ENCODE measurements at places on chromosomes 6 and 20. TPM values are rescaled to one million over a fixed set of nuclear protein-coding genes. Genes with fewer than 3 reads are reported as not detected.

Gene CST5
- total RNA-seq: not detected

Gene TUBE1
- total RNA-seq: 26.5 TPM

Gene HFE
- 1.2 TPM for total RNA-seq

Gene BTN3A1
- total RNA-seq: 169 TPM

Gene HLA-DRB1
- 39.8 TPM for total RNA-seq

Gene LCA5
- 0.10 TPM for total RNA-seq

Gene TSBP1
- total RNA-seq: not detected

GRCh38 chr6:157481189-157481864, 100.3 kb downstream of the ZDHHC14 start:
- DNase-seq: no peak
- H3K27ac ChIP-seq: no peak overlapping the region

GRCh38 chr6:30857549-30857948, 26.8 kb upstream of the DDR1 start:
- DNase-seq: no peak
- H3K36me3 ChIP-seq: no peaks in the 10 kb centered on the region
- H3K27ac ChIP-seq: no peak overlapping the region
- peaks cover 11% of the 10 kb centered on the region for H3K4me1 ChIP-seq
- H3K4me3 ChIP-seq: no peak overlapping the region

- no peaks in the 10 kb centered on the region for H3K36me3 ChIP-seq
- H3K27ac ChIP-seq: no peak overlapping the region
- peaks cover 12% of the 10 kb centered on the region for H3K27me3 ChIP-seq
- H3K4me1 ChIP-seq: peaks cover 4% of the 10 kb centered on the region
- H3K4me3 ChIP-seq: no peak overlapping the region
Observed at GRCh38 chr20:59322081-59322480, 21.7 kb downstream of the EDN3 start.

- H3K4me1 ChIP-seq: peaks cover 3% of the 10 kb centered on the region
- no peak overlapping the region for H3K4me3 ChIP-seq
- no peaks in the 10 kb centered on the region for H3K27me3 ChIP-seq
- H3K36me3 ChIP-seq: peaks cover 3% of the 10 kb centered on the region
- no peak for DNase-seq
Observed at GRCh38 chr6:42195415-42195814, 659 bp upstream of the GUCA1B start.

GRCh38 chr20:62236200-62236599, 2.1 kb upstream of the OSBPL2 start:
- H3K4me3 ChIP-seq: peak overlapping the region; percentile 44
- H3K27ac ChIP-seq: no peak overlapping the region
- H3K36me3 ChIP-seq: peaks cover 2% of the 10 kb centered on the region
- DNase-seq: no peak

DNA sequence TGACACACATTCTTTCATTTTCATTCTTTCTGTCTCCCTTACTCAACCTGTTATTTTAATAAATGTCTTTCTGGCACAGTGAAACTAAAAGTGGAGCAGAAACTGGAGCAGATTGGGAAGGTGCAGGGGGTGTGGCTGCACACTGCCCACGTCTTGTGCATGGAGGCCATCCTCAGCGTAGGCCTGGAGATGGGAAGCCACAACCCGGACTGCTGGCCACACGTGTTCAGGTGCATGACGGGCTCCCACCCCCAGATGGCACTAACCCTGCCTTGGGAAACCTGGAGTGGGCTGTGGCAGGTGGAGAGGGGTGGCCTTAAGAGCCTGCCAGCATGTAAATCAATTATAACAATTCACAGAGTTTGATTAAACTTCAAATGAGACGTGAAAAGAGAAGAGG, 71.4 kb upstream of the PBOV1 start:
- DNase-seq: no peak
- H3K36me3 ChIP-seq: peaks cover 2% of the 10 kb centered on the region
- H3K27ac ChIP-seq: peak overlapping the region; percentile 34
- peaks cover 3% of the 10 kb centered on the region for H3K4me1 ChIP-seq
- H3K27me3 ChIP-seq: peaks cover 20% of the 10 kb centered on the region

DNA sequence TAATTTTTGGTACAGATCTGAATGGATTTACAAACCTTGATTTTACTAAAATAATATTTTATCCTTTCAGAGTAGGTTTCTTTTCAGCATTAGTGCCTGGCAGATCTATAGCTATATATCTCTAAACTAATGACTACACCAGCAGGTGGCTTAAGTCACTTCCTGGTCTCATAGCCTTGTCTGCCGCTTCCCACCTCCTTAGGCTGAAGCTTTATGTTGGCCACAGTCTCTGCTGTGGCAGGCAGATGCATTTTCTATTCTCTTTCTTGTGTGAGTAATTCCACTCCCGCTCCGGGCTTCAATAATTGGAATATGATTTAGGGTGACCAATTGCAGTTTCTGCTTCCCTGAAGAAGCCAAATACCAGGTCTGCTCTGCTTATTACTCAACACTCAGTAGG, 226.8 kb upstream of the HS3ST5 start:
- no peak overlapping the region for H3K27ac ChIP-seq
- no peak overlapping the region for H3K4me3 ChIP-seq
- no peaks in the 10 kb centered on the region for H3K27me3 ChIP-seq
- no peaks in the 10 kb centered on the region for H3K36me3 ChIP-seq
- DNase-seq: no peak

DNA sequence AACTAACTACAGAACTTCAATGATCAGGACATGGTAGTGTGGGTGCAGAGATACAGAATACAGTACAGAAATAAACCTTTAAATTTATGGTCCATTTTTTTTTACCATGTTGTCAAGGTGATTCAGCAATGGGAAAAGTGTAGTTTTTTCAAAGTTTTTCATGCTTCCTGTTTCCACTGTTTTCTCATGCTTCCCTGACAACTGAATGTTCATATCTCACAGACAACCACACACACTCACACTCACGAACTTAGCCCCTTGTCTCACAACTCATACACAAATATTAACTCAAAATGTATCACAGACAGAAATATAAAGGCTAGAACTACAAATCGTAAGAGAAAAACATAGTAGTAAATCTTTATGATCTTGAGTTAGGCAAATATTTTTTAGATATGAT, 232.6 kb upstream of the CDYL start:
- DNase-seq: no peak
- no peaks in the 10 kb centered on the region for H3K36me3 ChIP-seq
- H3K27me3 ChIP-seq: peaks cover 16% of the 10 kb centered on the region
- no peak overlapping the region for H3K4me3 ChIP-seq

- no peaks in the 10 kb centered on the region for H3K36me3 ChIP-seq
- H3K27ac ChIP-seq: no peak overlapping the region
- DNase-seq: no peak
- H3K27me3 ChIP-seq: peaks cover 9% of the 10 kb centered on the region
- no peak overlapping the region for H3K4me3 ChIP-seq
- H3K4me1 ChIP-seq: no peaks in the 10 kb centered on the region
Observed at GRCh38 chr6:79180052-79180451, 54.4 kb downstream of the HMGN3 start.

DNA sequence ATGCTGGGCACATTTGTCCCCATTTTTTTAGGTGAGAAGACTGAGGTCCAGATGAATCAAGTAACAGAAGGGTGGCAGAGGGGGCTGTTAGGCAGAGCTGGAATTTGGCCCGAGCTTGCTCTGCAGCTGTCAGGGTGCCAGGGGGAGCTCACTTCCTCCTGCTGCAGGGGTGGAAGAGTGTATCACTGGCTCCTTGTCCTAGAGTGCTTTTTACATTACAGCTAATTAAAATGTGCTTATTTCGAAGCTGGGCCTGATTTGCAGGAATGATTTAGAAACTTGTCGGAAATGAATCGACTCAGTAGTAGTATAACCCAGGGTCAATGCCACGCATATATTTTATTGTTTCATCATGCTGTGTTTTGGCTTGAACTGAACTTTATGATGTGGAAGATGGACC, 11.1 kb downstream of the TOX2 start:
- H3K27me3 ChIP-seq: peaks cover 52% of the 10 kb centered on the region
- peaks cover 45% of the 10 kb centered on the region for H3K4me1 ChIP-seq
- DNase-seq: no peak
- no peak overlapping the region for H3K27ac ChIP-seq
- H3K4me3 ChIP-seq: peak overlapping the region; percentile 33

DNA sequence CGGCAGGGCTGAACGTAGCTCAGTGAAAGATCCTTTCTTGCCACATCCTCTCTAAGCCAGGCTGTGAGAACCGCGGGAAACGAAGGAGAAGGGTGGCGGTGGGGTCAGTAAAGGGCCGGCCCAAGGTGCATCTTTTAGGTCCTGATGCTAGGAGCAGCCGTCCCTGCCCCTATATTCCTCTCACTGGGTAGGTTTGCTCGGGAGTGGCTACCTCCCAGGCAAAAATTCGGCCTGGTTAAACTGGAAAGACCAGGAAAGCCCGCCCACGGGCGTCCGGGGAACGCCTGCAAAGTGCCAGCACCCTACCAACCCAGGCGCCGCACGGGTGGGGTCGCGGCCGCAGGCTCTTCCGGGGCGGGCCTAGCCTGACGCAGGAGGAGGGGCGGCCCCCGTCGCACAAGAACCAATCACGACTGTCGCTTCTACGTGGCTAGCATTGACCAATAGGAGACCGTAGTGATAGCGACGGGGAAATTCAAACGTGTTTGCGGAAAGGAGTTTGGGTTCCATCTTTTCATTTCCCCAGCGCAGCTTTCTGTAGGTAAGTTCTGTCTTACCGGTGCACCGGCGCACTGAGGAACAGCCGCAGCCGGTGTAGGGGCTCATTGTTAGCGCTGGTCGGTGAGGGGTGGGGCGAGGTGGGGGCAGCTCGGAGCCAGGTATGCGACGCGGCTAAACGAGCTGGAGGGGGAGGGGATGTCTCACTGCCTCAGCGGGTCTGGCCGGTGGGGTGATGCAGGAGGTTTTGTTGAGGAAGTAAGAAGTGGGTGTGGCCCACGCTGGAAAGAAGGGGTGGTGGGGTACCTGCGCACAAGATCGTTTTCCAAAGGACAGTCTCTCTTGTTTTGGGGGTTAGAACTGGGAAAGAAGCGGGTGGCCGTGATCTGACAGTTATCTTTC, at the start of gene TTK:
TTK (plus strand) TSS at position 477 of the 900 bp plus-strand sequence. CDS start 1,195 bp downstream, outside the sequence.
- H3K27me3 ChIP-seq: no peaks in the 10 kb centered on the region
- DNase-seq: peak; percentile 86
- H3K27ac ChIP-seq: peak within 1 kb of the TSS; percentile 99
- peaks cover 2% of the 10 kb centered on the region for H3K36me3 ChIP-seq
- peaks cover 20% of the 10 kb centered on the region for H3K4me1 ChIP-seq

GRCh38 chr20:15240801-15241200, 903.4 kb upstream of the FLRT3 start:
- H3K27ac ChIP-seq: no peak overlapping the region
- H3K4me1 ChIP-seq: no peaks in the 10 kb centered on the region
- H3K27me3 ChIP-seq: no peaks in the 10 kb centered on the region
- DNase-seq: no peak
- no peaks in the 10 kb centered on the region for H3K36me3 ChIP-seq

- peaks cover 5% of the 10 kb centered on the region for H3K36me3 ChIP-seq
- no peak overlapping the region for H3K27ac ChIP-seq
- H3K27me3 ChIP-seq: no peaks in the 10 kb centered on the region
- DNase-seq: no peak
- H3K4me1 ChIP-seq: peaks cover 3% of the 10 kb centered on the region
Observed at GRCh38 chr20:37323985-37324384, 22.0 kb upstream of the SRC start.

GRCh38 chr6:31169123-31169857, 1.2 kb downstream of the POU5F1 start:
- H3K27me3 ChIP-seq: no peaks in the 10 kb centered on the region
- DNase-seq: no peak
- H3K36me3 ChIP-seq: no peaks in the 10 kb centered on the region
- H3K27ac ChIP-seq: no peak overlapping the region
- H3K4me3 ChIP-seq: no peak overlapping the region

DNA sequence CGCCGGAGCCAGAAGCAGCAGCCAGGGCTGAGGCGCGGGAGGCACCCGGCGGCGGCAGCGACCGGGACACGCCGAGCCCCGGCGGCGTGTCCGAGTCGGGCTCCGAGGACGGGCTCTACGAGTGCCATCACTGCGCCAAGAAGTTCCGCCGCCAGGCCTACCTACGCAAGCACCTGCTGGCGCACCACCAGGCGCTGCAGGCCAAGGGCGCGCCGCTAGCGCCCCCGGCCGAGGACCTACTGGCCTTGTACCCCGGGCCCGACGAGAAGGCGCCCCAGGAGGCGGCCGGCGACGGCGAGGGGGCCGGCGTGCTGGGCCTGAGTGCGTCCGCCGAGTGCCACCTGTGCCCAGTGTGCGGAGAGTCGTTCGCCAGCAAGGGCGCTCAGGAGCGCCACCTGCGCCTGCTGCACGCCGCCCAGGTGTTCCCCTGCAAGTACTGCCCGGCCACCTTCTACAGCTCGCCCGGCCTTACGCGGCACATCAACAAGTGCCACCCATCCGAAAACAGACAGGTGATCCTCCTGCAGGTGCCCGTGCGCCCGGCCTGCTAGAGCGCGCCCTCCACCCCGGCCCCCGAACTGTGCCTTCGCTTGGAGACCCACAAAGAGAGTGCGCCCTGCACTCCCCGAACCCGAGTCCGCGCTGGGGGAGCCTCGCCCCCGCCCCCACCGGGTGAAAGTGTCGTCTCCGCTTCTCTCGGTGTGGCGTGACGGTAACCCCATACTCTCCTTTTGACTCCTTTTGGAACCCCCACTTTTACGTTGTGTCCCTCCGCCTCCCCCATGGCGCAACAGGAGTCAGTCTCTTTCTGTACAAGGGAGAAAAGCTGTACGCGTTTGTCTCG, 1.6 kb downstream of the INSM1 start:
- peaks cover 12% of the 10 kb centered on the region for H3K4me1 ChIP-seq
- peaks cover 64% of the 10 kb centered on the region for H3K27me3 ChIP-seq
- peaks cover 7% of the 10 kb centered on the region for H3K36me3 ChIP-seq
- H3K27ac ChIP-seq: no peak overlapping the region
- DNase-seq: no peak
- peak overlapping the region; percentile 86 for H3K4me3 ChIP-seq

DNA sequence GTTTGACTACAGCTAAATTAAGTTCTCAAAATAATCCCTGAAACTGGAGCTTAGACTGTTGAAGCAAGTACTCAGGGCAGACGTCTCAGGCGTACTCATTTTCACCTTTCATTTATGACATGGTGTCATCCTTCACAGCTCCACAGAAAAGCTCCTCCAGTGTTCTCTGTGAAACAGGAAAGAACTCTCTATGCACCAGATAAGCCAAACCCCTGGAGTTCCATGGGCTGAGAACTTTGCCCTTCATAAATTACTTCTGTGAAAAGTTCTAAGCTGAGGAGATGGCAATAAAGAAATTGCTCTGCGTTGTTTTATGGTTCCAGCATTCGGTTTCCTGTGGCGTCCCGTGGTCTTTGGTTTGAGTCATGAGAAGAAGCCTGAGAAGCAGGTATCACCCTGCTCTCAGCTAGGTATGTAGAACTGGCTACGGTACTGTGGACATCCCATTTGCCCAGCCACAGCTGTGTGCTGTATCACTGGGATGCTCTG, 20.2 kb upstream of the RREB1 start:
- H3K4me3 ChIP-seq: peak overlapping the region; percentile 90
- H3K36me3 ChIP-seq: no peaks in the 10 kb centered on the region
- no peak for DNase-seq
- H3K4me1 ChIP-seq: peaks cover 20% of the 10 kb centered on the region
- peak overlapping the region; percentile 96 for H3K27ac ChIP-seq

DNA sequence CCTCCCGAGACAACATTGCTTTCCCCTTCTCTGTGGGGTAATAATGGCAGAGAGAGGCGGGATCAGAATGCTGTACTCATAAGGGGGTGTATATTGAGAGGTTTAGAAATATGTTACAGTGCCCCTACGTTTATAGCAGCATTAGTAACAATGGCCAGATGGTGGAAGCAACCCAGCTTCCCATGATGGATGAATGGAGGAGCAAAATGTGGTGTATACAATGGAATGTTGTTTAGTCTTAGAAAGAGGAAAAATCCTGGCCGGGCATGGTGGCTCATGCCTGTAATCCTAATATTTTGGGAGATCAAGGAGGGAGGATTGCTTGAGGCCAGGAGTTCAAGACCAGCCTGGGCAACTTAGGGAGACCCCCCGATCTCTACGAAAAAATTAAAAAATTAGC, 12.9 kb downstream of the BANF2 start:
- no peak overlapping the region for H3K27ac ChIP-seq
- H3K4me1 ChIP-seq: no peaks in the 10 kb centered on the region
- H3K27me3 ChIP-seq: peaks cover 22% of the 10 kb centered on the region
- no peak overlapping the region for H3K4me3 ChIP-seq
